Left lung (tissue), 14 donors: ENCODE measurements at places on chromosomes 4 and X. TPM values are rescaled to one million over a fixed set of nuclear protein-coding genes. Genes with fewer than 3 reads are reported as not detected.

The FREM3 gene
- 0.09 TPM for total RNA-seq

The ARL9 gene
- total RNA-seq = 0.15 TPM

The BMP3 gene
- 10.5 TPM for total RNA-seq

The HPGDS gene
- 4.8 TPM for total RNA-seq

The RAB28 gene
- 12.2 TPM for total RNA-seq

The ACE2 gene
- 2.0 TPM for total RNA-seq

The ADH1A gene
- total RNA-seq = 1.0 TPM

The ART3 gene
- not detected for total RNA-seq
